ENCODE measurements at places on chromosomes 2 and 18. TPM values are rescaled to one million over a fixed set of nuclear protein-coding genes. Genes with fewer than 3 reads are reported as not detected.
A peak's percentile ranks its signal among the peaks of the same experiment; 100 is the strongest.

Gene HOXD9
- 21.2 TPM for total RNA-seq

Gene GPN1
- total RNA-seq: 28.8 TPM

Gene REG1B
- total RNA-seq: not detected

Gene GALNT14
- 11.6 TPM for total RNA-seq

Gene GNAL
- total RNA-seq: 12.1 TPM

Gene PLCD4
- 8.2 TPM for total RNA-seq

Gene UGT1A4
- not detected for total RNA-seq

Gene TDRD15
- total RNA-seq: 8.4 TPM

Gene C2orf74
- 39.4 TPM for total RNA-seq

DNA sequence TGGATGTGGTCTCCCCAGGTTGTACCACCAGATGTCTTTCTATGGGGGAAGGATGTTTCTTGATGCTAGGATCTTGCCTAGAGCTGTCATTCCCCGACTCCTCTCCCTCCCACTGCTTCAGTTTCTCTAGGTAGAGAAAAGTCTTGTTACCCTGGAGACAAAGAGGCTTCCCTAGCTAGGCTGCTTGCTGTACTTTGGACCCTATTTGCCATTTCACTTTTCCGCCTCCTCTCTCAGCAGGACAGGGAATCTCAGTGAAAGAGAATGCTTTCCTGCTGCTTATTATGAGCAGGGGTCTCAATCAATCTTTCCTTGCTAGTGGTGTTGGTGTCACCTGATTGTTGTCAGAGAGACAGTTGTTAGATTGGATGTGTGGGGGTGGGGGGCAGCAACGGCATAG lies 818.8 kb upstream of the GYPC start:
- DNase-seq: no peak

GRCh38 chr2:181924336-181924735 lies 32.8 kb downstream of the ITPRID2 start:
- no peak for DNase-seq

DNA sequence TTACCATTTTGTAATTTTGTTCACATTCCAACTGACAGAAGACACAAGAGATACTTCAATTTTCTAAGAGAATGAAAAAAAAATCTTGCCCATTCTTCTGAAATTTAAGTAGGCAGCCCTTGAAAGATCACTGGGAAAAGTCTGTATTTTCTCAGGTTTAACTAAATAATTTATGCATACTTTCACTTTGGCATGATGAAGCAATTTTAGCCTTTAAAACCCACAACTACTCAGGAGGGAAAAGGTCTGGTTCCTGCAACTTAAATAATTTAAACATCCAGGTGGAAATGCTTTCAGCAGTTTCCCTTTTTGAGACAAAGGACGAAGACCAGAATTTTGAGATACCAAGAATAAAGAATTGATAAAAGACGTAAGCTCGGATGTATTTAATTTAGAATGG lies 61.4 kb downstream of the ZEB2 start:
- DNase-seq: no peak

DNA sequence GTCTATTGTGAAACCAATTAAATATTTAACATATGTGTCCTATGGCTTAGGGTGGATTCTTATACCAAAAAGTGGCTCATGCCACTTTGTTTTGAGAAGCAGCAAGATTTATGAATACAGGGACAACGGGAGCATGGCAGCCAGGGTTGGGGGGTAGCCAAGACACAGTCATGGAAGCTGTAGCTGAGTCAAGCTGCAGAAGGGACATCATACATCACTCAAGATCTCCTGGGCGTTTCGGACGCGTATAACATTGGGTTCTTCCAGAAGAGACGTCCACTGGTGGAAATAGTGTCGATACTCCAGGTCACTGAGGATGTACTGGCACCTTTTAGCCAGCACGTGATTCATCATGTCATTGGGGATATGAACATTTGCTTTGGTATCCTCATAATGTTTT lies 152.7 kb downstream of the RIF1 start:
- DNase-seq: no peak

DNA sequence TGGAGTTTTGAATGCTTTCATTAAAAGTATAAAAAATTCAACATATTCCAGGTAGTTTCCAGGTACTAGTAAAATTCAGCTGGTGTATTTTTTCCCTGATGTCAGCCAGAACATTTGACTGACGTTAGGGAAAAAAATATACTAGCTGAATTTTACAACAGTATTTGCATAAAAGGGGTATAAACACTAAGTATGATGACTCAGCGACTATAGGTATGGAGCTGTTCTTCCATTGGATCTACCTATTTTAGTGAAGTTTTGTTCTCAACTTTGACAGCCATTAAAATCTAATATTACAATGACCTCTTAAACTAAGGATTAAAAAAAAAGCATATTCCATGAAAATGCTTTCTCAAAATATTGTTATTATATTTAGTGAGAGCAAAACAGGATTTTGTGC lies 155.9 kb downstream of the FSHR start:
- no peak for DNase-seq

- DNase-seq: no peak
These were observed 3.4 kb upstream of the PAX8 start for GRCh38 chr2:113281910-113282746.

DNA sequence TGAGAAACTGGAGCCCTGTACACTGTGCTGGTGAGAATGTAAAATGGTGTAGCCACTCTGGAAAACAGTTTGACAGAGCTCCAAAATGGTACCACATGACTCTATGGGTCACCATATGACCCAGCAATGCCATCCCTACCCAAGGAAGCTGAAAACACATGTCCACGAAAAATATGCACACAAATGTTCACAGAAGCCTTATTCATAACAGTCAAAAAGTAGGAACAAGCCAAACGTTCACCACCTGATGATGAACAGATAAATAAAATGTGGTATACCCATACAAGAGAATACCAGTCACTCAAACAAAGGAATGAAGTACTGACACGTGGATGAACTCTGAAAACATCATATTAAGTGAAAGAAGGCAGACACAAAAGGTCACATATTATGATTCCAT lies 4.6 kb downstream of the AFG3L2 start:
- DNase-seq: no peak

GRCh38 chr2:230866756-230867523 lies 2.2 kb downstream of the ITM2C start:
- DNase-seq: peak; percentile 58

GRCh38 chr18:68449292-68449691 lies 265.6 kb downstream of the TMX3 start:
- no peak for DNase-seq

GRCh38 chr2:54088719-54089118 lies 26.7 kb upstream of the ACYP2 start:
- DNase-seq: no peak

DNA sequence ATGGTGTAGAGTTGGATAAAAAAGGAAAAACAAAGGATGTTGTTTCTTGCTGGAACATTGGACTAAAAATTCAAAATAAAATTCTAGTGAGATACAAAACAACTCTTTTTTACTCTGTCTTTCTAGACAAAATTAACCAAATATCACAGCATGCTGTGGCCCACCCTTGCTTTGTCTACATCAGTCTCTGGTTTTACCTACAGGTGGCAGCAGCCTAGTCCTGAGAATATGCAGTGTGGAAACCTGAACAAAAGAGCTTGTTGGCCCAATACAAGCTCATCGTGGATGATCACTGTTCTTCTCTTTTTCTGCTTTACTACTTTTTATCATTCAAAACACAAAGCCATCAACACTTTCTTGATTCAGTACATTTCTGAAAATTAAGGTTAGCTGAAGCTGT lies 210.4 kb downstream of the CDH19 start:
- no peak for DNase-seq

- no peak for DNase-seq
These were observed 494.8 kb upstream of the SLC39A10 start for GRCh38 chr2:195162194-195162593.

- DNase-seq: no peak
These were observed 56.0 kb downstream of the AGAP1 start for GRCh38 chr2:235549735-235550377.

GRCh38 chr2:156649596-156649995 lies 213.4 kb downstream of the GPD2 start:
- peak; percentile 26 for DNase-seq

DNA sequence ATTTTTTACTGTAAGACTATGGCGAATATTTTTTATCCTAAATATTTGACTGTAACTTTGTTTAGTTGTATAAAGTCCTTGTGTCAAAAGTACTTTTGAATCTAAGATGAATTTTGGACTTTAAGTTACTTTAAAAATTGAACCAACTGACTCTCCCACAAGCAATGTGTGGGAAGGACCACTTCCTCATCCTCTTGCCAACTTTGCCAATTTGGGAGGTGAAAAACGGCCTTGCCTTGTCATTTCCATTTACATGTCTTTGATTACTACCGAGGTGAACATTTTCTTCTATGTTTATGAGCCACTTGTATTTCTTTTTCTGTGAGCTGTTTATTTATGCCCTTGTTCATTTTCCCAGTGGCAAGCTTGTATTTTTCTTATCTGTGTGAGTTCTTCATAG lies 12.8 kb upstream of the MSGN1 start:
- DNase-seq: no peak

DNA sequence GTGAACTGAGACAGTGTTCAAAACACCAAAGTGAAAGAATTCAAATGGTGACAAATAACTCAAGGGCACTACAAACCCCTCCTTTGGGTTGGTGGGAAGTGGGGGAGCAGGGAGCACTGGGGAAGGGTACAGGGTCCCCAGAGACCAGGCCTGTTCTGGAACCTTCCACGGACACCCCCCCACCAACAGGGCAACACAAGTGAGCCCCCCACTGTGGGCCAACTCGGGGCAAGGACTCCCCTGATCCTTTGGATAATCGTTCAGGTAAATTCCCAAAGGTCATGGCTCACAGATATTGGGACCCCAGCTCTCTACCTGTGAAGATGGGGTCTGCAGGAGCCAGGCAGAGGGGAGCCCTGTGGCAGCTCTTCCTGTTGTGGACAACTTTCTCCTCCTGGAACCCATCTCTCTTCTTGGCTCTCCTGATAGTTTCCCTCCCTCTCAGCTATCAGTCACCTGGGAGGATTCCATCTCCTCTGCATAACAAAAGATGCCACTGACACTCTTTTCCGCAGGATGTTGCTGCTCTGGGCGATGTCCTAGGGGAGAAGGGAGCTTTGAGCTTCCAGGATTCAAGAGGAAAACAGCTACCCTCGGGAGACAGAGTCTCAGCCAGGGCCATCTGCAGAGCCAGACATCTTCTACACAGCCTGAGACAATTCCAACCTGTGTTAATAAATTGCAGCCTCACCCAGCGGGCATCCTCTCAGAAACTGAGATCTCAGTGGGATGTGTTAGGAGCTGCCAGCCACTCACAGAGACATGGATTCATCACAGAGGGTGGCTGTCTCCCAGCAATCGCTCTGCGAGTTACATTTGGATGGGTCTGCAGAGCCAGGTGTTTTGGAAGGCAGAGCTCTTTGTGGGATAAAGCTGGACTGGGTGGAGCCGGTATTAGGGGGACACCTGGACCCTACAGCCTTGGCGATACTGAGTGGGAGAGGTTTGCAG lies 35.4 kb downstream of the MBP start:
- no peak for DNase-seq

GRCh38 chr18:78099979-78100588 lies 850.4 kb downstream of the GALR1 start:
- no peak for DNase-seq

DNA sequence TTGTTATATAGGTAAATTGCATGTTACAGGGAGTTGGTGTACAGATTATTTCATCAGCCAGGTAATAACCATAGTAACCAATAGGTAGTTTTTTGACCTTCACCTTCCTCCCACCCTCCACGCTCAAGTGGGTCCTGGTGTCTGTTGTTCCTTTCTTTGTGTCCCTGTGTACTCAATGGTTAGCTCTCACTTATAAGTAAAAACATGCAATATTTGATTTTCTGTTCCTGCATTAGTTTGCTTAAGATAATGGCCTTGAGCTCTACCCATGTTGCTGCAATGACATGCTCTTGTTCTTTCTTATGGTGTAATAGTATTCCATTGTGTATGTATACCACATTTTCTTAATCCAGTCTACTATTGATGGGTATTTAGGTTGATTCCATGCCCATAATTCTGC lies 233.7 kb upstream of the EPC2 start:
- DNase-seq: no peak

GRCh38 chr2:20516291-20516645 lies 69.4 kb downstream of the RHOB start:
- DNase-seq: no peak

DNA sequence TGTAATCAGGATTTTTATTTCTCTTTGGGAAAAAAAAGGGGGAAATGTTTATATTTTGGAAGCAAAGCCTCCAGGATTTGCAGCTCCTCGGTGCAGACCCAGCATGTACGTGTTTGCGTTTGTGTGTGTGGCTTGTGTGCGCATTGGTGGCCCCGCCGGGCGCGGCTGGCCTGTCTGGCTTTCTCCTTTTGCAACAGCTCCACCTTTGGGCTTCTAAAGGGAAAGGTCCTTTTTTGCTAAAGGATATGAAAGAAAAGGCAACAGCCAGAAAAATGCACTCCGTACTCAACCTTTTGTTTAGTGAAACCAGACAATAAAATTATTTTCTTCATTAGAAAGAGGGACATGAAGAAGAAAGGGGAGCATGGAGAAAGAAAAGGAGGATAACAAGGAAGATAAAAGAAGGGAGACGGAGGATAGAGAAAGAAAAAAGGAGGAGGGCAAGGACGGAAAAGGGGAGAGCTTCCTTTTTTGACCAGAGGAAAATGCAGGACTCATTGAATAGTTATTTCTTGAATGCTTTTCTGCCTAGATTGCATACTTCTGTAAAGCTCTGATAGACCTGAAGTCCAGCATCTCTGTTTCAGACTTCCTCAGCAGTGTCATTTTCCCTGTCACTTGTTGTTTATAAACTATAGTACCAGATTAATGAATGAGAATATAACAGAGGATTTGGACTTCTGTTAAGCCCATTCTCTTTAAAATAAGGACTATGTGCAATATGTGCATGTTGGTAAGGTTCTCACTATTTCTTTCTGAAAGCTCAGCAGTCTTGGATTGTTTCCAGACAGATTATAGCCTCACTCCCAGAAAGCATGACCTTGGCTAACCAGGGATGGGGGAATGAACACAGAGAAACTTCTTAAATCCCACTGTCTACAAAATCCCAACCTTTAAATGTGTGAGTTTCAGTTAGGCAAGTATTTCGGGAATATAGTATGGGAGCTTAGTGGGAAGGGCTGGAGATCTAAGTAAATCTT lies 563.1 kb upstream of the PIK3C3 start:
- DNase-seq: peak; percentile 64

DNA sequence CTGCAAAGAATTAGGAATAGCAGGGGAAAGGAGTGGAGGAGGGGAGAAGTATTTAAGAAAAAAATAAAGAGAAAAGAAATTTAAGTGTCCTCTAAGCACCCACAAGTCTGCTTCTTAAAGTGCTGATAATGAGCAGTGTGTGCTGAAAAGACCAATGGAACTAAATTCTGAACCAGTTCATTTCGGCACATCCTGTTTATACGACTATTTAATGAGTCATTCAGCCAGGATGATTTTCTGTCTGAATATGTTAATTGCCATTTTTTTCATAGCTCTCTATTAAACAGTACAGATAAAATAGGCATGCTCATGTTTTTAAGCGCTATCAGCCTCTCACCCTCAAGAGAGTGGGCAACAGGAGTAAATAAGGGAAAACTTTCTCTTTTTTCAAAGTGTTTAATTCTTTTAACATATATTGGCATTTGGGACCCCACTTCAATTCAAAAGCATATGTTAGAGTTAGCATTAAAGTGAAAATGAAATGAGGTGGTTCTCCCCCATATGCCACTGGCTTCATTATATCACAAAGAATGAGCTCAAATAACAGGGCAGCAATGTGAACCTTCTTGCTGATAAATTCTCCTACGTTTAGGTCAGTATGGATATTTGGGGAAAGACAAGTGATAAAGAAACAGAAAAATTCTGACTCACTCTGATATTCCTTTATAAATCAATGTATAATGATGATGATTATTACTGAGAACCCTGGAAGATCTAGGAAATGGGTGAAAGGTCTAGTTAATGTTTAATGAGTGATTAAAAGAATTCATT lies 87.5 kb downstream of the TCF4 start:
- no peak for DNase-seq
